ENCODE measurements at places on chromosomes 13 and 19.

DNA sequence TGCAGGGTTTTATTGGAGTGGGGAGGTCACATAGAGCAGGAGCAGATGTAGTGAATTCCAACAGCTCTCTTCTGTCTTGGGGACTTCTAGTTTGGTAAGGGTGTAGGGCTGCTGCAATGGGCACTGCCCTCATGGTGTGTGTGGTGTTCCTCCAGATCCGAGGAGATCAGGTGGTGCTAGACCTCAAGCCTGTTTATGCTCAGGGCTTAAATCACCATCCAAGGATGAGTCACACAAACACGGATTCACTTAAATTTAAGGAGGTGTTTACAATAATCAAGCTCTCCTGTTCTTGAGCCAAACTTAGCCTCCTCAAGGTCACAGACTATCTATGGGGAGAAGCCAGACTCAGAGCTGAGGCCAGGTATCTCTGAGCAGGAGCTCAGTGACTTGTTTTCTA, 23.0 kb downstream of the HS6ST3 start:
- DNase-seq = no peak

GRCh38 chr19:39317476-39317875, 3.2 kb downstream of the LRFN1 start:
- DNase-seq = no peak

GRCh38 chr13:104841110-104841509, 1694.4 kb downstream of the EFNB2 start:
- DNase-seq = no peak

DNA sequence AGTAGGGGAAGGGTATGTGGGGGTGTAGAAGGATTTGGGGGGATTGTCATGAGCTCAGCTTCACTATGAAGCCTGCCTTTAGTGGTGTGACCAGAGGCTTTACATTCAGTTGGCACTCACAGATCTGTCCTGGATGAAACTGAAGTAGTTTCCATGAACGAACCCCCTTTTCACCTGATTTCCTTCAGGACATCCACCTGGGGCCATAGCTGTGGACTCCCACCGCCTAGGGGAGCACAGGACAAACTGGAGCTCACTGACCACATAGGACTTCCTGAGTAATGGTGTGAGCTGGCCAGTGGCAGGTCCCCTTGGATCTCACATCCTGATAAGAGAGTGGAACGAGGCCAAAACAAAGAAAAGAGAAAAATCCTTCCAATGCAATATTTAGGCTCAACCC, 54.1 kb downstream of the MRPL57 start:
- DNase-seq = peak; percentile 84

- DNase-seq = no peak
Observed at GRCh38 chr13:64158908-64159307, 2743.3 kb upstream of the PCDH20 start.

- DNase-seq = no peak
Observed at GRCh38 chr19:46872967-46873366, 12.2 kb downstream of the ARHGAP35 start.

GRCh38 chr13:105643966-105644365, 891.5 kb downstream of the EFNB2 start:
- no peak for DNase-seq

GRCh38 chr13:50357136-50357535, 341.9 kb downstream of the KCNRG start:
- peak; percentile 72 for DNase-seq

DNA sequence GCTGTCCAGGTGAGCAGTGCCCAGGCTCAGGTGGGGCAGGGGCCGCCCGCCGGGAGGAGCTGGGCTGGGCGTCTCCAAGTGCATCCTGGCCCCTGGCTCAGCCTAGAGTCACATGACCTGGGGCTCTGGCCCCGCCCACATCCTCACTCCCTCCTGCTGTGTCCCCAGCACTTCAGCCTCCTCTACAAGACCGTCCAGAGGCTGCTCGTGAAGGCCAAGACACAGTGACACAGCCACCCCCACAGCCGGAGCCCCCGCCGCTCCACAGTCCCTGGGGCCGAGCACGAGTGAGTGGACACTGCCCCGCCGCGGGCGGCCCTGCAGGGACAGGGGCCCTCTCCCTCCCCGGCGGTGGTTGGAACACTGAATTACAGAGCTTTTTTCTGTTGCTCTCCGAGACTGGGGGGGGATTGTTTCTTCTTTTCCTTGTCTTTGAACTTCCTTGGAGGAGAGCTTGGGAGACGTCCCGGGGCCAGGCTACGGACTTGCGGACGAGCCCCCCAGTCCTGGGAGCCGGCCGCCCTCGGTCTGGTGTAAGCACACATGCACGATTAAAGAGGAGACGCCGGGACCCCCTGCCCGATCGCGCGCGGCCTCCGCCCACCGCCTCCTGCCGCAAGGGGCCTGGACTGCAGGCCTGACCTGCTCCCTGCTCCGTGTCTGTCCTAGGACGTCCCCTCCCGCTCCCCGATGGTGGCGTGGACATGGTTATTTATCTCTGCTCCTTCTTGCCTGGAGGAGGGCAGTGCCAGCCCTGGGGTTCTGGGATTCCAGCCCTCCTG, 16.8 kb upstream of the CELF5 start:
- no peak for DNase-seq

DNA sequence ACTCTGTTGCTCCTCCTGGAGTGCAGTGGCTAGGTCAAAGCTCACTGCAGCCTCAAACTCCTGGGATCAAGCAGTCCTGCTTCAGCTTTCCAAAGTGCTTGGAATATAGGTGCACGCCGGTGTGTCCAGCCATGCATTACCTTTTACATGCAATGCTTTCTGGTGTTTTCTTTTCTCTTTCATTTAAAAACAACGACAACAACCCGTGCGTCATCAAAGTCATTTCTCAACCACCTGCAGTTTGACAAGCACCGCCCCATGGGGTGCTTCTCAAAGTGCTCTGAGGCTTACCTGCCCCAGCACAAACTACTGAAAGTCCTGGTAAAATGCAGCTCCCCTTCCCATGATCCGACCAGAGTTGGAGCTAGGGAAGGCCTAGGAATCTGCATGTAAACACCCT, 7.1 kb downstream of the QTRT1 start:
- DNase-seq = no peak

DNA sequence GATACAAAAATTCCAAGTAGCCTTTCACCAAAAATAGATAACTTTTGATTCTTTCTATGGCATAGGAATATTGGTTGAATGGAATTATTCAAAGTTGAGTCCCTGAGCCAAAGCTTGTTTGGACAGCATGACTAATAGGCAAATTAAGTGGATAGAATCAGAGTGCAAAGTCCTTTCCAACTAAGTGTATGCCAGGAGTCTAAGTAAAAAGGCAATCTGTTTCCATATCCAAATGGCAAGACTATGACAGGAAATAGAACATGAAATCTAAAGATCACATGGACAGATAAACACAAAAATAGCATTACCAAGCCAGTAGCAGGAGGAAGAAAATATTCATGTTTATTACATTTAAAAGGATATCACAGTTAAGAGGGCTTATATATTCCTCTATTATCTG, 804.6 kb downstream of the SLITRK6 start:
- DNase-seq = no peak

DNA sequence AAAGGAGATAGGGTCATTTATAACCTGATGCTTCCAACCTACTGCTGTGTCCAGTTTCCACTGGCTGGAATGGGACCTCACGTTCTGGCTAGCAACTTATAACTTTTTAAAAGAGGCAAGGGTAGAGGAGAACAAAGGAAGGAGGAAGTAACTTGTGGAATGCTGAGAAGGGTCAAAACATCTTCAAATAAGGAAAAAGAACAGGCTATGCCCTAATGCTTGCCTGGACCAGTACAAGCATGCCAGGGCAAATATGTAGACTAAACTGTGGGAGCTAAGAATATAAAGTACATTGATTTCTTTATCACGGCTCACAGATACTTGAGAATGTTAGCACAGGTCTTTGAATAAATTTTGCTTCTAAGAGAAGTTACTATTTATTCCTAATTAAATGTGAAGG, 1.5 kb upstream of the ZNF561 start:
- DNase-seq = no peak

- DNase-seq = no peak
Observed at GRCh38 chr13:63632321-63632720, 2216.7 kb upstream of the PCDH20 start.

GRCh38 chr19:38093587-38093986, 130.4 kb downstream of the DPF1 start:
- DNase-seq = no peak

GRCh38 chr13:113466383-113466782, 13.1 kb upstream of the ADPRHL1 start:
- DNase-seq = no peak

- no peak for DNase-seq
Observed at GRCh38 chr19:5615756-5616327, 6.7 kb downstream of the SAFB2 start.

- DNase-seq = no peak
Observed at GRCh38 chr13:23352161-23352560, 81.3 kb downstream of the SACS start.

DNA sequence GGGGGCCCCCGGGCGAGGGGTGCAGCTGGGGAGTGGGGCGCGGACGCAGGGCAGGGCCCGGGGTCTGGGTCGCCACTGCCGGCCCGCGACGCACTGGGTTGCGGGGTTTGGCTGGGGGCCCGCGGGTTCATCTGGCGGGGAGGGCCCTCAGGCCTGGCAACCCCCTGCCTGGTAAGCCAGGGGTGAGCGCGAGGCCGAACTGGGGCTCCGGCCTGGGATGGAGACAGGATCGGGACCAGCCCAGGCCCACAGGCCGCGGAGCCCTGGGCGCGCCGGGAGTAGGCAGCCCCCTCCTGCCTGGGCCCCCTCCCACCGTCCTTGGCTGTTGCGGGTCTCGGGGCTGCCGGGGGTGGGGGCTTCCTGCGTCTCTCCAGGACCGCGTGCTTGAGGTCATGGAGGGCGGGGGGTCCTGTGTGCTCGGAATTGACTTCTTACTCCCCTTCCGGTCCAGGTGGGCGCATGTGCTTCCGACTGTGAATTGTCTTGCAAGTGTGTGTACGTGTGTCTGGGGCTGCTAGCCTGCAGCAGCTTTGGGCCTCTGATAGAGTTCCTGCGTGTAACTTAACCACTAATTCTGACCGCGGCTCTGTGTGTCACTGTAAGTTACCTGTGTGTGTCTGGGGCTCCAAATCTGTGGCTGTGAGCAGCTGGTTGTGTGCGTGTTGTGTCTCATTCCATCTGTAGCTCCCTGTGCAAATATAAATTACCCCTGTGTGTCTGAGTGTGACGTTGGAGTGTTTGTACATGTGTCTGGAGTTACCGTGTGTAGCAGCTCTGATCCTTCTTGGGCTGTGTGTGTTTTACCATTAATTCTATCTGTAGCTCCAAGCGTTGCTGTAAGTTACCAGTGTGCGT, 751 bp downstream of the GRAMD1A start:
- DNase-seq = no peak

DNA sequence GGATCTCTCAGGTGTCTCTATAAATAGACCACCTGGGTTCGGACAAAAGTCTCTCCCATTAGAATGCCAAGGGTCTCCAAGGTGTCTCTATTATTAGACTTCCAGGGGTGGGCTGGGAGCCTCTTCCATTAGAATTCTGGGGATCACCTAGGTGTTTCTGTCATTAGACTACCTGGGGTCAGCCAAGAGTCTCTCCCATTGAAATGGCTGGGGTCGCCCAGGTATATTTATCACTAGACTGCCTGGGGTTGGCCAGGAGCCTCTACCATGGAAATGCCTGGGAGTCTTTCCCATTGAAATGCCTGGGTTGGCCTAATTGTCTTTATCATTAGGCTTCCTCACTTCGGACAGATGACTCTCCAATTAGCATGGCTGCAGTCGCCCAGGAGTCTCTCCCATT, 1565.5 kb downstream of the UQCRFS1 start:
- DNase-seq = no peak

- no peak for DNase-seq
Observed at GRCh38 chr19:35122687-35123551, 7.3 kb downstream of the FXYD3 start.

DNA sequence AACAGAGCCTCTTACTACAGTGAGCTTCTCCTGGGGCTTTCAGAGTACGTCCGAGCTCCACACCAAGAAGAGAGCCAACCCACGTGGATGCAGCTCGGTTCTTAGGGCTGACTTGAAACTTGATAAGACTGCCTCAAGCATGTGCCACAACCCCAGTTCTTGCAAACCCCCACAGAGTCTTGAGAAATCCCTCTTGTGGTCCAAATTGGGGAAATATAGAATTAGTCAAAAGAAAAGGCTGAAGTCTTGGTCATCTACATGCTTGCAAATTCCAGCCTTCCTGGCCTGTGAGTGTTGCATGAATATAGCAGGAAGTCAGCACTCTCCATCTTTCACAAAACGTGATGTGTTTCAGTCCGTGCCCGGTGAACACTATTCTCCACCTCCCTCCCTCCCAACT, 95.2 kb downstream of the GGACT start:
- no peak for DNase-seq

- no peak for DNase-seq
Observed at GRCh38 chr19:35741203-35741515, 1.1 kb downstream of the IGFLR1 start.

DNA sequence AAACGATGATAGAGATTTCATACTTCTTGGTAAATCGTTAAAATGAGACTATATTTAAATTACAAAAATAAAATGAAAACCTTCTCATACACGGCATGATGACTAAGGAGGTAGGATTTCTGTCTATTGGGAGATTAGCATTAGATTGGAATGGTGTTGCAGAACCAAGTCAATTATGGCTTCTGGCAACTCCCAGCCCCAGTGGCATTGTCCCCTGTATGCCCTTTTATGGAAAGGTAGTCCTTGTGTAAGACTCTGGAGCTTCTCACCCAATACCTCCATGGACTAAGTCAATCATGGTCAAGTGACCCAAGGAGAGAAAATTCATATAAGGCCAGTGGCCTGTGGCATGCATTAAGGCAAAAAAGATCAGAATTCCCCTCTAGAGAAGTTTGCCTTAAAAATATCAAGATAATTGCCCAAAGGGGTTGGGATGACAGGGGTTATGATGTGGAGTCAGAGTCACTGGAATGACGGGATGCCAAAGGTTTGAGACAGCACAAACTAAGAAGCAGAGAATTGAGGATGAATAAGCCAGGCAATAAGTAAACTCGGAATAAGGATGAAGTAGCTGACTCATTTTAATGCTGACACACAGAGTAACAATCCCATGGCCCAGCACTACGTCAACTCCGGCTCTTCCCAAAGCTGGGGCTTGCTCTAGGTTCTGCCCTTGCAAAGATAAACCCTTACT, 57.8 kb upstream of the POSTN start:
- DNase-seq = no peak

DNA sequence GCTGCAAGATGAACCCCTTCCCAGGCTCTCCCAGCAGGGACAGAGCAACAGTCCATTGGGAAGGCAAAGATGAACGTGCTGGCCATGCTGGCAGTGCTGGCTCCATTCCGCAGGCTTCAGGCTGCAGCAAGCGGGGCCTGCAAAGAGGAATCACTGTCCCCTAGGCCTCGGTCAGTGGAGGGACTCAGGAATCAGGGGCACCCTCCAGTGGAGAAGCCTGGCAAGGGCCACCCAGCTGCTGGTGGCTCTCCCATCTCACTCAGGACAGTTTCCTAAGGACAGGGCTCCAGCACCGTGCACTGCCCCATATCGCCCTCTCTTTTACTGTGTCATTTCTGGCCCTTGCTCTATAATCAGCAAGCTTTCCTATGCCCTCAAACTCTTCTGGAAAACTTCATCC, 498.6 kb downstream of the EFNB2 start:
- no peak for DNase-seq

Data from esophagus muscularis mucosa (tissue), 4 donors.